Osteoblast (primary cell): ENCODE measurements at places on chromosomes 4 and X. TPM values are rescaled to one million over a fixed set of nuclear protein-coding genes. Genes with fewer than 3 reads are reported as not detected.

Gene AREG
- total RNA-seq: under 0.01 and 0.36 TPM in 2 replicates

Gene SPANXA1
- total RNA-seq: 0.29 TPM in 1 of 2 replicates, not detected in the other

Gene RAB40AL
- 0.72 and 0.88 TPM in 2 replicates for total RNA-seq

Gene COL4A6
- total RNA-seq: not detected in 2 replicates

Gene TLR8
- under 0.01 TPM in 1 of 2 replicates, not detected in the other for total RNA-seq

Gene RAP2C
- 24.6 and 27.7 TPM in 2 replicates for total RNA-seq

Gene SPANXN4
- total RNA-seq: not detected in 2 replicates

Gene CRLF2
- 0.29 and 1.1 TPM in 2 replicates for total RNA-seq

DNA sequence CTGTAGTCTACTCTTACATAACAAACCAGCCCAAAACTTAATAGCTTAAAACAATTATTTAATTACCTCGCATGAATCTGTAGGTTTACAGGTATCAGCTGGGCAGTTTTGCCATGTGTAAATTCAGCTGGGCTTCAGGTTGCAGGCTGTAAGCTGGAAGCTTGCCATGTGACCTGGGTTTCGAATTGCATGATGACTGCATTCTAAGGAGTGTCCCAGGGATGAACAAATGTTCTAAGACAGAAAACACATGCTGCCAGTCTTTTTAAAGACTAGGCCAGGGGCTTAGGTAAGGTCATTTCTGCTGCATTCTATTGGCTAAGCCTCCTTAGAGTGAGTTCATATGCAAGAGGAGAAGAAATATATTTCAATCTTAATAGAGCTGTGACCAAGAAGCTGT, 44.8 kb downstream of the GRIA2 start:
- peak; percentile 10 for DNase-seq

- DNase-seq: peak; percentile 39
Measured at GRCh38 chr4:176791591-176792325, 964 bp downstream of the VEGFC start.

DNA sequence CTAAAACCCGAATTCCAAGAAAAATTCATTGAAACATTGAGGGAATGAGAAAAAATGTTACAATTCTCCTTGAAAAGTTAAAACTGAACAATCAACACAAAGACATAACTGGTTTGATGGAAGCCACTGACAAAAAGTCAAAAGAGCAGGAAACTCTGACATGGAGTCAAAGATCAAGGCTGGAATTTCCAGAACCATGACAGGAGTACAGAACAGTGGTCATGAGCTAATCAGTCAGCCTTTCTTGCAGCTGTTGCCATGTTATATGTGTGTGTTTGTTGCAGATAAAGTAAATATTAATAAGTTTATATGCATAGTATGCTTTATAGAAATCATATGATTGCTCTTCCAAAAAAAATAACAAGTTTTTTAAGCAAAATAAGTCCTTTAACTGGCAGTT, 184.7 kb upstream of the HCCS start:
- no peak for DNase-seq

DNA sequence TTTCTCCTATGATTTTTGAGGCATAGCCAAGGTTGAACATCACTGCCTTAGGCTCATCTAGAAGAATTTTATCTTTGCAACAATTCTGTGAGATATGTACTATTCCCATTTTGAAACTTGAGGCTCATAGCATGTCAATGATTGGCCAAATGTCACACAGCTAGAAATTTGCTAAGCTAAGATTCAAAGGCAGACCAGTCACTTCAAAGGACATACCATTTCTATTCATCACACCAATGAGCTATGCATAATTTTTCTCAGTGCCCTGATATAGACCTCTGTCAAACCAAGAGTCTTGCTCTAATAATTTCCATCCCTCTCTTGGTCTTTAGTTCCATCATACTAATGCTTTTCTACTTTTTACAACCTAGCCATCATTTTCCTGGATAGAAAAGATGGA, 27.6 kb upstream of the SERTM2 start:
- DNase-seq: no peak

DNA sequence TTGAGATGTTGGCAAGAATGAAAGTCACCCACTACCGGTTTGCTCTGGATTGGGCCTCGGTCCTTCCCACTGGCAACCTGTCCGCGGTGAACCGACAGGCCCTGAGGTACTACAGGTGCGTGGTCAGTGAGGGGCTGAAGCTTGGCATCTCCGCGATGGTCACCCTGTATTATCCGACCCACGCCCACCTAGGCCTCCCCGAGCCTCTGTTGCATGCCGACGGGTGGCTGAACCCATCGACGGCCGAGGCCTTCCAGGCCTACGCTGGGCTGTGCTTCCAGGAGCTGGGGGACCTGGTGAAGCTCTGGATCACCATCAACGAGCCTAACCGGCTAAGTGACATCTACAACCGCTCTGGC, 12.3 kb downstream of the RPL9 start:
- no peak for DNase-seq

DNA sequence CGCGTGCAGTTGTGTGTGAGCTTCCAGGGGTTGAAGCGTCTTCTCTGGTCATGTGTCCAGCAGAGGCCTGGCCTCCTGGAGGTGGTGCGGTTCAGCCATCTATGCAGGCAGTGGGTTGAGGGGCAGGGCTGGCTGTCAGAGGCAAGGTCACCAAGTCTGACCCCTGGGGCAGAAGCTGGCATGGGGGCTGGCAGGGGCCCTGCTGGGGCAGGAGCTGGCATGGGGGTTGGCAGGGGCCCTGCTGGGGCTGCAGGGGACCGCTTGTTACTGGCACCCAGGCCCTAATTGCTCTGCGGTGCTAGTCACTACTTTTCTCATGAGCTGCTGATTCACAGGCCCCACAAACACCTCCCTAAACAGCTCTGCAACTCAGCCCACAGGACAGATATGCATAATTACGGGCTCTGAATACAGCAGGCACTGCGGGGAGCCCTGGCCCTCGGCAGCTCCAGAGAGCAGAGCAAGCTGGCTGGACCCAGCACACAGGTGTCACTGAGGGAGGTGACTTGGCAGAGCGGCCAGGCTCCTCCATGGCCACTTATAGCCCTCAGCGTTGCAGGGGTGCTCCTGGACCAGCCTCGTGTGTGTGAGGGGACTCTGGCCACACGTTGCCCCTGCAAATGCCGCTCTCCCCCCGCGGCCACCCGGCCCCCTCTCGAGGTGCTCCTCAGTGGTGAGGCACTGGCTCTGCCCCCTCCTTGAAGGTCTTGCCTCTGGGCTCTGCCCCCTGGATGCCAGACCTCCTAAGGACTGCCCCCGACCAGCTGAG, 32.7 kb downstream of the CPLX1 start:
- peak; percentile 56 for DNase-seq

DNA sequence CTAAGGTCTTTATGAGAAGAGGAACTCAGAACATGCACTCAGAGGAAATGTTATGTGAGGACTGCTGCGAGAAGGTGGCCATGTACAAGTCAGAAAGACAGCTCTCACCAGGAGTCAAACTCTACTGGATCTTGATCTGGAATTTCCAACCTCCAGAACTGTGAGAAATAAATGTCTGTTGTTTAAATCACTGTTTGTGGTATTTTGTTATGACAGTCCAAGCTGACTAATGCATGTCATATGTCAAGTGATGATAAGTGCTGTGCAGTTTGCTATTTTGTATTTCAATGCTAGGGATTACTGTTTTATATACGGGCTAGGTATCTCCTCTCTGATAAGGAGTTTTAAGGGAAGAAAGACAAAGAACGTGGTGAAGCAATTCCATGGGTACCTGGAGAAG, 162.3 kb downstream of the CPEB2 start:
- no peak for DNase-seq

GRCh38 chrX:118181030-118181429, 64.4 kb upstream of the KLHL13 start:
- no peak for DNase-seq

DNA sequence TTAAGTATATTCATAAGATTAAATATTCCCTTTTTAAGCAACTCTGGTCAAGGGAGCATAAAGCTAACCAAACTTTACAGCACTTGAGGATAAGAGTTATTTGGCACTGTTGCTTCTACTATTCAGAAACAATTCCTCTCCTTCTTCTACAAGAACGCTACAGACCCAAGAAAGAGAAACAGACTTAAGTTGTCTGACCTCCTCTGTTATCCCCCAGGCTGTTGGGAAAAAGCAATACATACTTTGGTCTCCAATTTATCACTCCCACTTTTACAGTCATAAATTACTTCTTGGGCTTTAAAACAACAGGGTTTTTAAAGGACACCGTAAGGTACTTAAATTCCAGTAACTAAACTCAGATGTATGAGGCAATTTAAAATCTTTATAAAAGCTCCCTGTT, 147.4 kb downstream of the COL25A1 start:
- DNase-seq: no peak

DNA sequence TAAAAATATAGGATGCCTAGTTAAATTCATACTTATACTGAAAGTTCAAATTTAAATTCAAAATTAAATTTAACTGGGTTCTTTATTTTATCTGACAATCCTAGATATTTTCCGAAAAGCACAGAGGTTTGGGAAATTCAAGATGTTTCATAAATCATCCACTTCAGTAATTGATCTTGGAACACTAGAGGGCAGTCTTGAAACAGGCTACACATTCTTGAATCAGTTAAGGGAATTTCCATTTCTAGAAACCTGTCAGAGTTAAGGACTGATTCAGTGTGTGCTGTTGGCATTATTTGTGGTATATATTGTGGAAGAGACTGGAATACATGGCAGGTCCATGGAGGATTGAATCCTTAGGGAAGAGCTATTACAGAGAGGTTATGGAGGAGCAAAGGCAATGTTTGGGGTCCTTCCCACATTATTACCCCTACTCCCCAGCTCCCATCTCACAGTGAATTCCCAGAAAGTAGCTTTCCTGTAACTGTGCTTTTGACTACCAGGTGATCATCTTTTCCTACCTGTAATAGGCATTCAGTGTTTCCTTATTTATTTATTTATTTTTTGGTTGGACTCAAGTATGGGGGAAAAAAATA, 92.9 kb downstream of the EGF start:
- DNase-seq: peak; percentile 71

GRCh38 chr4:55087009-55087912, 38.1 kb downstream of the KDR start:
- DNase-seq: no peak

DNA sequence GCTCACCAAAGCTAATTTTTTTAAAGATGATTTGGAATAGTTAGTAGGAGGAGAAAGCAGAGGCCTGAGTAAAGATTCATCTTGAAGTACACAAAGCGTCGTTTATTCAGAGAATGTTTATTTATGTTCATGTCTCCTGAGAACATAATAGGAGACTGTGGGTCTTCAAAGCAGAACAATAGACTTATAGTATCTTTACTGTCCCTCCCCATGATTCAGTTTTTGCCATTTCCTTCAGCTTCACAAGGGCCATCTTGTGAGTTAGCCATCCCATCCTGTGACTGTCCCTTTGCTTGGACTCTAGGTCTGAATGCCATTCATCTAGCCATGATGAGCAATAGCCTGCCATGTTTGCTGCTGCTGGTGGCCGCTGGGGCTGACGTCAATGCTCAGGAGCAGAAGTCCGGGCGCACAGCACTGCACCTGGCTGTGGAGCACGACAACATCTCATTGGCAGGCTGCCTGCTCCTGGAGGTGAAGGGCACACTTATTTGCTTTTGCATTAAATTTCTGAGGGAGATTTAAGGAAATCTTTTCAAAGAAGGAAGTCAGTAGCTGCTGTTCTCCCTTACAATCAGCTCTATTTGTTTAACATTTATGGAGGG, 105.8 kb downstream of the NFKB1 start:
- no peak for DNase-seq

DNA sequence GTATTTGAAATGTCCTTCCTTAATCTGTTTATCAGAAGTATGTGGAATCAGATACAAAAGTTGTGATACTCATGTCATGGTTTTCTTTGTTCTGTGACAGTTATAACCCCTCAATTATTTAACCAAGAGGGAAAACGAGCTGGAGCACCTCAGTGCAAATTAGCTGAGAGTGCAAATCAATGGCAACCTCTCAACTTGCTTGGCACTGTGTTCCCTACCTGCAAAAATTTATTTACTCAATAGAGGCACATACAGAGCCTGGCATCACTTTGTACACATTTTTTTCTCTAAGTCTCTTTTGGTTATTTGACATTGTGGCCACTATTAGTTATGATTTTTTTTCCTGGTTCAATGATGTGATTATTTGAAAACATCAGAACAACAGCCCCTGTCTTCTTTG, 186.2 kb downstream of the STIM2 start:
- no peak for DNase-seq

DNA sequence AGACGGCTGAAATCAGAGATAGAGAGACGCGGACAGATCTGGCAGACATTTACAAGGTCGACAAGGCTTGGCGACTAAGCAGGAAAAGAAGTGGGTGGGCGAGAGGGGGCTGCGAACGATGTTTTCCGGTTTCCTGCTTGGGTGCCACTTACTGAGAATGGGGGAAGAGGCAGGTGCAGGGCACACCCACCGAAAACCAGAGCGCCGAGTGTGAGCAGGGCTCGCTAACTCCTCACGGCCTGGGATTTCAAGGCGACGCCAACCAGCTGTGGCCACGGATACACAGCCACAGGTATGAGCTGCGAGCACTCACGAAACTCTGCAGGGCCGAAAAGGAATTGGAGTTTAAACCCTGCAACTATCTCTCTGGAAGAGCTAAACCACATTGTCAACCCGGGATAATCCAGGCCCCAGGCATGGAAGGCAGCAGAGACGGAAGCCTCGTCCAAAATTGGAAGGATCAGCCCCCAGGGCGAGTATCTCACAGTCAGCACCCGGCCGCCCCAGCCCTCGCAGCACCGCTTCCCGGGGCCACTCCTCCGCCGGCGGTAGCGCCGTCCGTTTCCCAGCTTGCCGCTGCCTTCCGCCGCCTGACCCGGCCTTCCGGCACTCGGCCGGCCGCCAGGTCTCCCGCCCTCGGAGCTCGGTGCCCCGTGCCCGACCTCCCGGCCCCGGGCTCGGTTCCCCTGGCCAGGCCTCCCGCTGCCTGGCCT, 778 bp downstream of the CASP3 start:
- no peak for DNase-seq

DNA sequence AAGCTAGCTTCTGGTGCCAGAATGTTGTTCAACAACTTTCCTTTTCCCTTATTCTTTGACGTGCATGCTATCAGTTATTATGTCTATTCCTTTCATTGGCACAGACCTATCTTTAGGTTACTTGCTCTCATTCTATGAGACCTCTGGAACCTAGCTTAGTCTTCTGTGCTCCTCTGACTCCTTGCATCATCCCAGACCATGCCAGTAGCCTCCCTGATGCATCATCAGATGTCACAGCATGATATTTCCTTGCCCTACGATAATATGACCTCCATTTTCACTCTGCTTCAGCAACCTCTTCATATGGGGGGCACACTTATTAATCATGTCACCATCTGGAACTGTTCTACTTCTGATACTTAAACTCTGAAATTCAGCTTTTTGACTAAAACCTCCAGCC, 37.2 kb downstream of the CLCN5 start:
- no peak for DNase-seq

DNA sequence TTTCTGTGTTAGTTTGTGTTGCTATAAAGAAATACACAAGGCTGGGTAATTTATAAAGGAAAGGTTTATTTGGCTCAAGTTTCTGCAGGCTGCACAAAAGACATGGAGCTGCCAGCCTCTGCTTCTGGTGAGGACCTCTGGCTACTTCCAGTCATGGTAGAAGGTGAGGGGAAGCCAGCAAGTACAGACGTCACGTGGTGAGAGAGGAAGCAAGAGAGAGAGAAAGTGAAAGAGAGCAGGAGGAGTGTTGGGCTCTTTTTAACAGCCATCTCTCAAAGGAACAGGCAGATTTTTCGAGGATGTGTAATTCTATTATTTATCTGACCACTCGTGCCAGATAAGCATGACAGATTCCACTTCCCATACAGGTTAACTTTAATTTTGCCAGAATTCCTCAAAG, 1199.1 kb downstream of the ADGRL3 start:
- no peak for DNase-seq

GRCh38 chr4:139419388-139419914, 34.5 kb upstream of the RAB33B start:
- no peak for DNase-seq

GRCh38 chr4:98659741-98660462, 1.5 kb upstream of the TSPAN5 start:
- peak; percentile 69 for DNase-seq

GRCh38 chrX:116009861-116010710, 160.5 kb upstream of the AGTR2 start:
- no peak for DNase-seq
